Erythroblast (primary cell): ENCODE measurements at places on chromosomes 12 and 14.

GRCh38 chr14:58282925-58283593, 15.3 kb upstream of the ARID4A start:
- DNase-seq, result no peak

DNA sequence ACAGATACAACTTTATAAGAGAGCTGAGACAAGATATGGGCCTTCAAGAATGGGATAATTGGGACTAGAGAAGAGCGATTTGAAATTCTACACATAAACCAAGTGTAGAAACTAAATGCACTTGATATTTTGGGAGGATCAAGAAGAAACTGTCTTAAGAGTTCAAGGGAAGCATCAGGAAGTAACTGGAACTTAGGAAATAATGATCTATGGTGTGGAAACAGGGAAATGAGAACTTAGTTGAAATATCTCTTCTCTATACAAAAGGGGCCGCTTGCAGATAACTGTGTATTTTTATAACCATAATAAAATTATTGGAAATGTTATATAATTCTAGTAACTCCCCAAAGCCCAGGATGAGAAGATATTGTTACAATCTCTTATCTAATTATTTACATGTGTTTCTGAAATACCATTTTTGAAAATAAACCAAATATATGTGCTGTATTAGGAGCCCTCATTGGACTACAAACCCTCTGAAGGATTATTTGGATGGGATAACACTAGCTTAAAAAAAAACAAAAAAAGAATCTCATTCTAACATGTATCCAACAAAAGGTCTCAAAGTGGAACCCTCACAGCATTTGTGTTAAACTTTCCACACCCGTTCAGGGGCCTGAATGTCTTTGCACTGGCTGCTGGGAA, 84.7 kb upstream of the FLRT2 start:
- DNase-seq, result no peak

GRCh38 chr14:106848330-106849121, 1322.1 kb downstream of the TMEM121 start:
- no peak for DNase-seq

DNA sequence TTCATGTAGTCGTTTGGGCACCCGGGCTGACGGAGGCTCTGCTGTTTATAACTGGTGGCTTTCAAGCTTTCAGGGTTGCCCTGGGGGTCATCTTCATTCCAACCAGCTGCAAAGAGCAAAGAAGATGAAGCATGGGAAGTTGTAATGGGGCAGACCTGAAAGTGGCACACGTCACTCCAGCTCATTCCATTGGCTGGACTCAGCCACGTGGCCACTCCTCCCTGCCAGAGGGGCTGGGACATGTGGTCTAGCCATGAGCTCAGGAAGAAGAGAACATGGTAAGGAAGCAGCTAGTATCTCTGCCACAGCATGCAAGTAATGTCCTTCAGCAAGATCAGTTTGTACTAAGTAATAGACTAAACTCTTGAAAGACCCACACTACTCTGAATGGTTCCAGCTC, 51.7 kb upstream of the FERMT2 start:
- DNase-seq, result no peak

GRCh38 chr14:57869617-57870016, 3.7 kb upstream of the SLC35F4 start:
- DNase-seq, result no peak

DNA sequence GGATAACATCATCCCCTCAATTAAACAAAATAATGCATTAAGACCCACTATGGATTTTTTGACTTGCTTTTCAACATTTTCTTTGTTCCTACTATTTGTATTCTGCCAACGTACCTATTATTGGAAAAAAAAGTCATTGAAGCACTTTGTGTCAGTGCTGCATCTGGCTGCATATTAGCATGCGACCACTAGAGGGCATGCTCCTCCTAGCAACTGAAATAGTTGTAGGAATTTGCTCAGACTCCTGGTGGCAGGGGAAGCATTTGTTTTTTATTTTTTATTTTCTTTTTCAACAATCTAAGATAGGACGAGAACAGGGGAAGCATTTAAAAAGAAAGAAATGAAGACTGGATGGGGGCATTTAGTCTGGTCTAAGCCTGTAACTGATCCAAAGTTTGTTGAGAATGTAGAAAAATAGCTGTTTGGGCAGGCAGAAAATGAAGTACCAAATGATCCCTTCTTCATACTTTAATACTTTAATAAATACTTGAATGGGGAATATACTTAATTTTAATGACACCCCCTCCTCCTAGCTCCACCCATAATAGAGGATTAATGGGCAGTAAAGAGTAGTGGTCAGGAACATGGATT, 14.5 kb upstream of the CLEC4A start:
- peak; percentile 86 for DNase-seq

DNA sequence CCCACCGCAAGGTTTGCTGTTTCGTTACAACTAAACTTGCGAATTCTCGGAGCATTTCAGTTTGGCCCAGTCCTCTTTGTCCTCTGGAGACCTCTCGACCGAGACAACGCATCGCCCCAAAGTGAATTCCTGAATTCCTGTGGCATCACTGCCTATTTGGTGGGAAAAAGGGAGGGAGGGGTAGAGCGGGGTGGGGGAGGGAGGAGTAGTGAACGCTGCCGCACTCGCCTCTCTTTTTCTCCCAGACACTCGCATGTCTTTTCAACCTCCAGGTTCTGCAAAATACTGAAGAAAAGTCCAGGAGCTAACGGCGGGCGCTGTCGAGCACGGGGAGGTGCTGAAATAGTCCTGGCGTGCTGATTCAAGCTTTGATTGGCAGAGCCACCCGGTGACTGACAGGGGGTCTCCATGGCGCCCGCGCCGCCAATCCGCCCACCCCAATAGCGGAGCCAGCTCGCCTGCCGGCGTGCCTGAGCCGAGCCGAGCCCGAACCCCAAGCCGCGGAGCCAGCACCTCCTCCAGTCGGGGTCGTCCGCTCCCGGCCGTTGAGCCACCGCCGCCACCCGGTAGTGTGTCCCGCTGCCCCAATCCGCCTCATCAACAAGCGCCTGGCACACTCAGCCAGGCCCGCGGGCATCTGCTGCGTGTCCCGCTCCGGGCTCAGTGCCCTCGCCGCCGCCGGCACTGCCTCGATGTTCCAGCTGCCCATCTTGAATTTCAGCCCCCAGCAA, at the start of gene SIX6:
Gene SIX6, plus strand, starts transcription at position 440 of the 731 bp plus-strand sequence. Its CDS starts 253 bp downstream, at position 693.
- DNase-seq, result no peak

DNA sequence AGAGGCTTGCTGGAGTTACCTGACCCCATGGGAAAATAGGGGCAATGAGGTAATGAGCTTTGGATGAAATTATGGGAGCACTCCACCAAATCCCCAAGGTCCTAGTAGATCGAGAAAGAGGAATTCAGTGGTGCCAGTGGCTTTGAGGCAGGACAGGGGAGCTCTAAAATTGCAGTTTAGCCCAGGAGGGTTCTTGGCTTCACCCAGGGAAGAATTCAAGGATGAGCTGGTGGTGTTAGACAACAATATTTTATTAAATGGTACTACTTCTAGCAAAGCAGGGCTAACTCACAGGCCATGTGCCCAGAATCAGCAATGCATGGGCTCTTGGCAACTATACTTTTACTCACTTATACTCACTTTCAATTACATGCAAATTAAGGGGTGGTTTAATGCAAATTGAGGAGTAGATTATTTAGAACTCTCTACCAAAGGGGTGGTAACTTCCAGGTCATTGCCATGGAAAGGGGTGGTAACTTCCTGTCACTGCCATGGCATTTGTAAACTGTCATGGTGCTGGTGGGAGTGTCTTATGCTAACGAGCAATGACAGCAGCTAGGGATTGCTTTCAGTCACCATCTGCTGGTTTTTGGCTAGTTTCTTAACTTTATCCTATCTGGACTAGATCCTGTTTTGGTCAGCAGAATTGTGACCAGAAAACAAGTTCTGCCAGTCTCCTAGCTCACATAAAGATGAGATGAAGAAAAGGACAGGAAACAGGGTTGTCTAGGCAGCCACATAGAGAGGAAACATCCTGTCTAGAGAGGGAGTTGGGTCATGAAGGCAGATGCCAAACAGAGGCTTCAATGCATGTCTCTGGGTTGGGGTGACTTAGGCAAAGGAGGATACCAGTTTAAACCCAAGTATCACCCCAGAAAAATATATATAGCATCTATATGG, 64.7 kb downstream of the ZNF641 start:
- no peak for DNase-seq

DNA sequence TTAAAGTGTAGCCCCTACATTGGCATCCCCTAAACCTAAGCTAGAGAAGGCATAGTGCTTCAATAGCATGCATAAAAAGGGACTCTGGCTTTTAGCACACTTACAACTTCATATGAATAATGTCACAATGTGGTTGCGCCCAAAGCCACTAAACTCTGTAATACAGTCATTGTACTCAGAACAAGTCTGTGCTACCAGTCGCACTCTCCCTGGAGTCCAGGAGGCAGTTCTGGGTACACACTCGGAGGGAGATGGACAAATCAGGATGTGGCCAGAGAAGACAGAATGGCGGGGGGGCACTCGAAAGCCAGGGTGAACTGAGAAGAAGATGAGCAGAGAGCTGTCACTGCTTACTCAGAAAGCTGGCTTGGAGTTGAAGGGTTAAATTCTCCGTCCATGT, 10.6 kb downstream of the SAMD4A start:
- DNase-seq, result no peak

DNA sequence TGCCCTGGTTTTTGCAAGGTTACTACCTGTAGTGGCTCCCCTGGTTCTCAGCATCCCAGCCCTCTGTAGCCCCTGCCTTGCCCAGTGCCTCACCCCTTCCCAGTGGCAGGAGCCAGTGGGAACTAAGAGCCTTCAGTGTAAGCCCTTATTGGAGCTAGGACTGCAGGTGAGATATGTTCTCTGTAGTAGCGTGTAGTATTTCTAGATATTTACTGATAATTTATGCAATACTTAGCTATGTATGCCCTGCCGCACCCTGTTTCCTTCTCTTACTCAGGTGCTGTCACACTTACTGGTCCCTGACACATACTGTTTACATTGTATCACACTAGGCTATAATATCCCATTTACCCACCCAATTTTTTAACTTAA, 3.6 kb downstream of the BMAL2 start:
- DNase-seq, result no peak
